ENCODE measurements at places on chromosomes 7 and 10.

- DNase-seq = no peak
Observed at GRCh38 chr7:1862560-1862959, 192.5 kb downstream of the ELFN1 start.

DNA sequence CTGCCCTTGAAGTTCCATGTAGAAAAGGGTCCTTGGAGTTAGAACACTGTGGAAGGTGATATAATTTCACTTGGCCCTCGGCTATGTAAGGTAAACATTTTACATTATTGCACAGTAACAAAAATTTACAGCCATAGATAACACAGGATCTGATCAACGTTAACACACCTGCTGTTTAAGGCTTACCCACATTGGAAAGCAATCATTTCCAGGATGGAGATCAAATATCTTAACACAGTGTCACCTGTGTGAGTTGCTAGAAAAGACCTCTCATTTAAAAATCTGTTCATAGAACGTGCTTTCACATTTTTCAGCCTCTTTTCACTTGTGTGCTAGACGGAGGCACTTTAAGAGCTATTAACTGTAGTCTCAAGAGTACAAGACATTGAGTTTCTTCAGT lies 1.9 kb downstream of the TMEM229A start:
- no peak for DNase-seq

- no peak for DNase-seq
Observed at GRCh38 chr10:35925493-35925892, 283.4 kb upstream of the FZD8 start.

DNA sequence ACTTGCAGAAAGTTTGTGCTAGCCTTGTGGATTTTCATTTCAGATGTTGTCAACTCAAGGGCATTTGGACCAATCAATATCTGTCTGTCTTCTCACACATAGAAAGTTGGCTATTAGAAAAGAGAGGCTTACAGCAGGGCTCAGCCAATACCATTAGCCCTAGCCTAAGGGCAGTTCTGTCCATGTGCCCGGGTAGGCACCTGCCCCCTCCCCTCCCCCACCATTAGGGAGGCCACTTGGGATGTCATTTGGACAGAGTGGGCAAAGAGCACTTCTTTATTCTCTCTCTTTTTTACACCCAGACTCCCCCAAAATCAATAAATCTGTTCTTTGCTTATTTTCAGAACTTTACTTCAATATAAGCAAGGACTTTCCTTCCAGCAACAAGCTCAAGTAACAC lies 188.5 kb upstream of the MKI67 start:
- no peak for DNase-seq

Measured in stimulated activated CD4-positive, alpha-beta T cell treated with anti-CD3 and anti-CD28 coated beads, TNF-alpha, amount 100 ng/mL, for 1 hour (primary cell).